ENCODE measurements at places on chromosomes 5 and 9. TPM values are rescaled to one million over a fixed set of nuclear protein-coding genes. Genes with fewer than 3 reads are reported as not detected.

DNA sequence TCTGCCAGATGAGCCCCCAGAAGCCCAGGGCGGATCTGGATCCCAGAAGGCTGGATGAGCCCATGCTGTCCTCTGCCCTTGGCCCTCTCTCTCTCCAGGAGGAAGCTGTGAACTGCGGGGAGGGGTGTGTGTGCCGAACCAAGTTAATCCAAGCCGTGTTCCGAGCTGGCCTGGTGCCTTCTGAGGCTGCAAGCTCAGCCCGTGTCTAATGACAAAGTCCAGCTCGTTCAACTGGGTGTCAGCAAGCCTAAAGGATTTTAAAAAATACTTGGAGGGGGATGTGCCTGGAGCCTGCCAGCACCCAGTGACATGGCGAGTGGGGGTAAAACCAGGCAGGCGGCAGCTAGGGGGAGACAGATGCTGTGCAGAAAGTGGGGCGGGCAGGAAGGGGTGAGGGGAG, 8.0 kb downstream of the STC2 start:
- DNase-seq, result peak; percentile 78

DNA sequence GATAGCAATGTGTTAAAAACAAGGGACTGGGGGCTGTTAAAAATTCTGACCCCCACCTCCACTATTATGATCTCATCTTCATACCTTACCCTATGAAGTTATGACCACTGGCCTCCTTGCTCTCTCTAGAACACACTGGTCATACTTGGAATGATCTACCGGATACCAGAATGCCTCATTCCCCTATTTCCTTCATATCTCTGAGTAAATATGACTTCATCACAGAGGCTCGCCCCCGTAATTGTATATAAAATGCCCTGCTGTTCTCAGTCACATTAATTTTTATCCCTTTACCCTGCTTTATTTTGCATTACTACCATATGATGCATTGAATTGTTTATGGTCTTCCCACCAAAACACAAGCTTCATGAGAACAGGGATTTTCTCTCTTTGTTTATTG, 29.2 kb downstream of the IZUMO3 start:
- no peak for DNase-seq

DNA sequence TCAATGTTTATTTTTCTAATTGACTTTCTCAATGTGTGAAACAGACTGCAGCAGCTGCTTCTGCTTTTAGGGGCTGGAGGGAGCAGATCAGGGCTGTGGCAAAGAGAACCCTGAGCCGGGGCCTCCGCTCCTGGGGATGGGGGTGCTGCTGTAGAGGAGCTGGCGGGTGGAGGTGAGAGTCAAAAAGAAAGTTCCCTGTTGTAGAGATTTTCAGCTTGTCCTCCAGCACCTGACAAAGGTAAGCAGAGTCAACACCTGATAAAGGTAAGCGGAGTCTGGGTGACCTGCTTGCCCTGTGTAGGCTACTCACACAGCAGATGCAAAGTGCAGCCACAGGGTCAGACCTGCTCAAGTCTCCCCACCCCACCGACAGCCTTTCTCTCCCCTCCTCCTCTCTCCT, 252.4 kb upstream of the IRX1 start:
- no peak for DNase-seq

DNA sequence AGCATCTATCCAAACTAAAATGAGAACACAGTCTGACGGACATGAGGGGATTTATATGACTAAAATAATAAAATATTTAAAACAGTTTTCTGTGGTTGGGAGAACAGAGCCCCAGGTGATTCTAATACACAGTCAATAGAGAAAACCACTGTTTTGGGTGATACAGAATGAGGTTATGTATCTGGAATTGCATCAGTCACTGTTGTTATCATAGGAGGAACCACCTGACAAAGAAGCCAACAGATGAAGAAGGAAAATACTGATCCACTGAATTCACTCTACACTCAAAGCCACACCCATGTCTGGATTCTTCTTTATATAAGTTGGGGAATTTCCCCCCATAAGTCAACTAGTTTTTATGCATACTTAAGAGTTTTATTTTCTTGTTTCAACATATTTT, 799.0 kb downstream of the TLR4 start:
- no peak for DNase-seq

- DNase-seq, result no peak
Observed at GRCh38 chr9:71683598-71684235, 84.6 kb downstream of the CEMIP2 start.

DNA sequence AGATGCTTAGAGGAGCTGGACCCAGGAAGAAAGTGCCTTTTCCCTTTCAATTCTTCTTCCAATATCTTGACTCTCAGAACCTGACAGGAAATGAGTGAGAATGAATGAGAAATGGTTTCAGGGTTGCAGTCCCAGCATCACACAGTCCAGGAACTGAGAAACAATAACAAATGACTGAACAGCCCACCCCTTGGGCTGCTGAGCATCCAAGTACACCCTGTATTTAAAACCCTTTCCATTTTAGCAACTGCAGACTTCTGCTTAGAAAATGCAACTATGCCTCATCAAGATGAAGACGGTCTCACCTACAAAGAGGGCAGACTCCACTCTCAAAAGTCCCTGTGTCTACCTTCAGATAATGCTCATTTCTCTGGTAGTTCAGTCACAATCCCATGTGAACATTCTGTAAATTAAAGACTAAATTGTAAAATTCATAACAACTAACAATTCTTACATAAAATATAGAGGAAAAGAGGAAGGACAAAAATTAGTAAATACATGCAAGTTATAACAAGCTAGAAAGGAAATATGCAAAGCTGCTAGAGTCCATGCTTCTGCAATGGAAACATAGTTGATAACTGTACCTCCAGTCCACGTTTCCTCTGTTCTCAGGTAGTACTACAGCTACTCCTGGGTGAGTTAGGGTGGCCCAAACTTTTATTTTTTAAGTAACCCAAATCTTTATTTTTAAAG, 316.5 kb downstream of the ICE1 start:
- DNase-seq, result no peak

The PAX5 gene
- polyA plus RNA-seq, result not detected

DNA sequence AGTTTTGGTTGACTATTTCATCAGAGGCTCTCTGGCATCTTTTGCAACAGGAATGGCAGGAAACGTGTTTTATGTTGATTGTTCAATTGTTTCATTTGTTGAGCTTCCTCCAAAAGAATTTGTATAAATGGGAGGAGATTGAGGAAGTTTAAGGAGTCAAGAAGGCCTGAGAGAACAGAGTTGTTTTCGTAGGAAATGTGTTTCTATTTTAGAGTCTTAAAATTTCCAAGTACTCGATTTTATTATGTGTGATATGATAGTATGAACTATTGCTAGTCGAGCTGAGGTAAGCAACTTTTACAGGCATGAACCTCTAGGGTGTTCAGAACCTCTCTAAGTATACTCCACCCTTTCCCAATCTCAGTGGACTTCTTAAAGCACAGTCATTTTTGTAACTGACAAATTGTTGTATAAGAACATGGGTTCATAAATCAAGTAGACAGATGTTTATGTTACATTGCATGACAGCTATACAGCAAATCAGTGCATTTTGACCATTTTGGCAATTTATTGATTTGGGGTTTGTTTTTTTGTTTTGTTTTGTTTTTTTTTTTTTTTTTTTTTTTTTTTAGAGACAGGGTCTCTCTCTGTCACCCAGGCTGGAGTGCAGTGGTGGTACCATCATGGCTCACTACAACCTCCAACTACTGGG, 47.4 kb downstream of the POLK start:
- DNase-seq, result no peak

- peak; percentile 95 for DNase-seq
Observed at GRCh38 chr9:128656416-128657343, at the start of gene DYNC2I2. Gene DYNC2I2, minus strand, starts transcription at chr9:128656847. Its CDS starts 121 bp downstream, at chr9:128656726.

DNA sequence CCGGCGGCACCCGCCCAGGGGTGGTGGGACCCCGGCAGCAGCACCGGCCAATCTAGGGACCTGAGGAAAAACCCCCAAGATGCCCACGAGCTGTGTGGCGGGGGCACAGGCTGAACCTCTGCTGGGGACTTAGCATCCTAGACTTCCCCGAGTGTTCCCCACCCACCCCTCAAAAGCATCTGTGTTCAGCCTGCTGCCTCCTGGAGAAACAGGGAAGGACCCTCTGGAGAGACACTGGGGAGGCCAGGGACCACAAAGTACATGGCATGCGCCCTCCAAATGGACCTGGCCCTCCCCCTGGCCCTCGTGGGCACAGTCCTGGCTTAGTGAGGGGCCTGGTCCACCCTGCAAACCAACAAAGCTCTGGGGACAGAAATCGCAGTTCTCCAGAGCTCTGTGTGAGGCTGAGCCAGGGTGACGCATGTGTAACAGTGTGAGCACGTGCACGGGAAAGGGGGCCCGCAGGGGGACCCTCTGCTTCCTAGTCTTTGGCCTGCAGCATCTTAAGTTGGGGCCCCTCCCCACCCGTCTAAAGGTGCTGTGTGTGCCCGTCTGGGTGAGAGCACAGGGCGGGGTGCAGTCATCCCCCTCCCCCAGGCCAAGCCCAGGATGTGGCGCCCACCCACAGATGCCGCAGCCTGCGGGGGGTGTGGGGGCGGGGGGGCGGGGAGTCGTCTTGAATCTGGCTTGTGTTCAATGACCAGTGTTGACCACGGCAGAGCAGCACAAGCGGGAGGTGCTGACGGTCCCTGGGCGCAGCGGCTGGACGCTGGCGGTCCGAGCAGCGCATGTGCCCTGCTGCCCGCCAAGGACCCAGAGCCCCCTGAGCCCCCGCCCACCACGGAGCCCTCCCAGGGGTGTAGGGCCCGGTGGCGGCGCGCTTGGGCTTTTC, 672 bp upstream of the KCNT1 start:
- DNase-seq, result peak; percentile 43

The LEAP2 gene
- 6.9 TPM for polyA plus RNA-seq

GRCh38 chr5:143657647-143658285, 154.2 kb upstream of the HMHB1 start:
- DNase-seq, result no peak

DNA sequence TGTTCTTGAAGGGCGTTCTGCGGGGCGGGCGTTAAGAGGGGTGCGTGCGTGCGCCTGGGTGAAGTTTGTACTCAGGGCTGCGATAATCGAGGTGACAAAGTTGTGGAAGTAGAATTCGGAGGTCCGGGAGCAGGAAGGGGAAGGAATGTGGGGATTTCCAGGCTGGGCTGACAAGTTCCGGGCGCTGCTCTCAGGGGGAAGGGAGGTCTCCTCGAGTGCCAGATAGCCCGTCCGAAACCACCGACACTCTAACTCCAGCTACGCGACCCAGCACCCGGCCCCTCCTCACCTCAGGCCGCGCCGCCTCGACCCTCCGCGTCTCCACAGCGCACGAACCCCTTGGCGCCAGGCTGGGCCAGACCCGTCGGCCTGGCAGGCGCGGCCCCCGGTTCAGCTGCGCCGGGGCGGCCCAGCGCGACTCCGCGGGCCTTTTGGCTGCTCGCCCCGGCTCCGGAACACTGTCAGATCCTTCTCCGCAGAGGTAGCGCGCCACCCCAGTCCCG, at the start of gene IL6ST:
Gene IL6ST (minus strand): TSS at position 469 of the 503 bp plus-strand sequence. CDS start 18,685 bp downstream, outside the sequence.
- peak; percentile 82 for DNase-seq

DNA sequence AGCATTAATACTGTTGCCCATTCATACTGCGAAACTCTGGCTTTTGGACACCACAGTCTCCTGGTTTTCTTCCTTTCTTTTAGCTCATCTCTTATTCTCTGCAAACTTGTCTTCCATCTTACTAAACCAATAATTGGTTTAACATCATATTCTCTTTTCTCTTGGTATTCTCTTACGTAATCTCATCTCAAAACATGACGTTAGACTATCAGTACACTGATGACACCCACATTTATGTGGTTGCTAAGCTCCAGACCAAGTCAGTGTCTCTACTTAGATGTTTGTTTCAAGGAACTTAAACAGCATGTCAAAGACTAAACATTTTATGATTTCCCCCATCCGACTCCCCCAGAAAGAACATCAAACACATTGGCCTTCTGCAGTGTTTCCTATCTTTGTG, 2.1 kb downstream of the PRRC1 start:
- DNase-seq, result no peak

DNA sequence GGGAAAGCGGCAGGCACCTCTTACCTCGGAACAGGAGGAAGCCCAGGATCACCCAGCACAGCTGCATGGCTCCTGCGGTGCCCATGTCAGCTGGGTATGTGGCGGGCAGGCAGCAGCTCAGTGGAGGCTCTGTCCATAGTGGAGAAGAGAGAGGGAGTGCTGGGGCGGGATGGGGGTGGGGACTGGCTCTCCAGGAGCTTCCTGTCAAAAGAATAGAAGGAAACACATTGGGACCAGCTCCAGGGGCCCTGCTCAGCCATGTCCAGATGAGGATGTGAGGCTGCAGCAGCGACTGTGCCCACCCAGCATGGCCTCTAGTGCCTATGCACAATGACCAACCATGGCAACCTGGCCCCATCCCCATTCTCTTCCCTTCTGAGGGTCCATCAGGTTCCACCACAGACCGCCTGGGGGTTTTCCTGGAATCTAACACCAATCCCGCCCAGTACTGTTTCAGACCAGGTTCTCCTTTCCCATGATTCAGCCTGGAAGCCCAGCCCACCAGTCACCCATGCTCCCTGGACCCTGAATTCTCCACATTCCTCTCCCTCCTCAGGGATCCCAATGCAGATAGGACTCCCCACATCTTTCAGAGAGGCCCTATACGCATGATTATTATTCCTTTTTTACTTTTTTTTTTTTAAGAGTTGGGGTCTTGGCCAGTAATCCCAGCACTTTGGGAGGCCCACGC, at the start of gene ECSCR:
Gene ECSCR (minus strand): TSS at position 158 of the 691 bp plus-strand sequence. CDS start 73 bp downstream, at position 85.
- DNase-seq, result no peak

GRCh38 chr5:11363631-11364178, 540.5 kb downstream of the CTNND2 start:
- no peak for DNase-seq

The HTR1A gene
- polyA plus RNA-seq, result not detected

DNA sequence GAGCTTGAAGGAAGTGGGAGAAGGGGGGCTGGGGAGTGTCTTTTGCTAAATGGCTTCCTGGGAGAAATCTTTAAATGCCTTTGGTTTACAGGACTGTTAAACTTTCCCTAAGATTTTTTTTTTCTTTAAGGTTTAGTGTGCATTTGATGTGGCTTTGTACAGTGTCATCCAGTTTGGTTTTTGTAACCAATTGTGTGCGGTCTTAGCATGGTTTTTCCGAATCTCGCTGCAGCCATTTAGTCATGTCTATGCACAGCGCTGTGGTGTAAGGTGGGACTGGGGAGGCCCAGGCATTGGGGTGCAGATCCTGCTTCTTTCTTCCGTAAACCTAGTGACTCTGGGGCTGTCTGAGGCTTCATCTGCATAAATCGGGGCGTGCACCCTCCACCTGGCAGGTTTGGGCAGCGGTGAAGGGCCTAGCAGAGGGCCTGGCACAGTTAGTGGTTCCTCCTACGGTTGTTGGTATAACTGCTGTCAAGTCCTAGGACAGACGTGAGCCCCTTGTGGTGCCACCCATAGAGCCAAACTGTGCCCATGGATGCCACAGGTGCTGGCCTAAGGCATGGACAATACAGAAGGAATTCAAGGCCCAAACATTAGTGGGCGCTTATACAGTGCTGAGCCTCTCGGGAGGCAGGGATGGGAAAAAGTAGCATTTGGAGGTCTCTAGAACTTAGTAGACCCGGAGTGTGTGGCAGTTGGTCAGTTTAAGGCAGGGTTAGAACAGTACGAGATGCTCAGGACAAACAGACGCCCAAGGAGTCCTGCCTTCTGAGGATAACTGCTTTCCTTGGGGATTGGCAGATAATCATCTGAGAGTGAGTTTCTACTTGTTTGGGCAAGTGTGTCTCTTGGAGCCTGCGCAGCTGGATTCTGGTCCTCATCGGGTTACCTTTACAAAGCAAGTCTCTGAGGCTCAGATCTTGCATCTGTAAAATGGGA, 1.5 kb downstream of the PRRC2B start:
- DNase-seq, result no peak

All from kidney (tissue), 22 donors.